CD4-positive, alpha-beta T cell (primary cell): ENCODE measurements at places on chromosomes 16 and 17.

GRCh38 chr16:65181071-65181561 is 59.3 kb upstream of the CDH11 start:
- no peak for DNase-seq

DNA sequence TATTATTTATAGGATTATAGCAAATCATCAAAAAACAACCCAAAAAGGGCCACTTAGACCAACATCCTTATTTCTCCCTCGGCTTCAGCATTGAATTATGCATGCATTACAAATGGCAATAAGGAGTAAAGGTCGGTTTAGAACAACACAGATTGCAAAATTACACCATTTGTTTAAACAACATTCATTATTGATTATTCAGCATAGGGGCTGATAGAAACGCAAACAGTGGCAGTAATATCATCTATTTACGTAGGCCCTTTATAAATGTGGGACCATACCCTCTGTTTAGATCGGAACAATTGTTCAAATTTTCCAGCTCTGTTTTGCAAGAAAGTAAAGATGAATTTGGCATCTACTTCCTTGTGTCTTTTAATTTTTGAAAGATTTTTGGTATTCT is 153.3 kb downstream of the WWOX start:
- no peak for DNase-seq

GRCh38 chr17:77930780-77931768 is 27.4 kb upstream of the TNRC6C start:
- DNase-seq: no peak

DNA sequence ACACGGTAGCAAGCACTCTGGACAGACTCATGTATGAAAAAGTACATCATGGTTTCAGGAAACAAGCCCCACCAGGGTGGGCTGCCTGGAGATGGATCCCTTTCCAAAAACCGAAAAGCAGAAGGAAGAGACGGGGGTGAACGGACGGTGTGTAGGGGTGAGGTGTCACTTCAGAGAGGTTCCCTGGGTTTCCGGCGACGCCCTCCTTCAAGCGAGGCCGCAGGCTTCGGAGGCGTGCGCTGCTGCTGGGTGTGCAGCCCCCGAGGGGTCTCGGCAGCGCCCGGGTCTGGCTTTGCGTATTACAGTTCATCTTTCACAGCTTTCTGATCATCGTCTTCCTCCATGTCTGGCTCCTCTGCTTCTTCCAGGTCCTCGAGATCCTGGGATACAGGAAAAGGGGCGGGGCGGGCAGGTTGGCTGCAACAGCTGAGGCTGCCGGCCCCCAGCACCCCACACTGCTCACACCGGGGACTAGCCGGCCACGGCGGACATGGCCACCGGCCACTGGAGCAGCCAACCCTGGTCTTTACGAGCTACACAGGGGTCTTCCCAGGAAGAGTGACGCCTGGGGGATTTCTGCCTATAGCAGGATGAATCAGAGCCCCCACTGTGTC is 9.0 kb upstream of the PPP1R27 start:
- no peak for DNase-seq

- no peak for DNase-seq
These were observed 26.9 kb downstream of the USP43 start for GRCh38 chr17:9672266-9672665.

DNA sequence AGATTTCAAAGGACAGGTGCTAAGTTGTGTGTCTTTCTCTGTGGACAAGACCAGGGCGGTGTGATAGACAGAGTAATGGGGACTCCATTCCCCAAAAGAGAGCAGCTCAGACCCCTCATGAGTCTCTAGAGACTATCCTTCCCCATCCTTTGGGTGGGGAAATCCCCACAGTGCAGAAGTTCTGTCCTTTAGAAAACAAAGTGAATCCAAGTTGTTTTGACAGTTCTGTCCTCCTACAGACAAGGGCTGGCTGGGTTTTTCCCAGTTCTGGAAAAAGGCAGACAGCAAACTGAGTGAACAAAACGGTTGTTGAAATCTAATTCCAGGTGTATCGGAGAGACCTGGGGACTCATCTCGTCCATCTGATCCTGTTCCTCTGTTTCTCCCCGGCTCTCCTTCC is 11.0 kb upstream of the HAS3 start:
- DNase-seq: no peak

GRCh38 chr17:348012-348411 is 4.6 kb downstream of the RPH3AL start:
- DNase-seq: no peak

DNA sequence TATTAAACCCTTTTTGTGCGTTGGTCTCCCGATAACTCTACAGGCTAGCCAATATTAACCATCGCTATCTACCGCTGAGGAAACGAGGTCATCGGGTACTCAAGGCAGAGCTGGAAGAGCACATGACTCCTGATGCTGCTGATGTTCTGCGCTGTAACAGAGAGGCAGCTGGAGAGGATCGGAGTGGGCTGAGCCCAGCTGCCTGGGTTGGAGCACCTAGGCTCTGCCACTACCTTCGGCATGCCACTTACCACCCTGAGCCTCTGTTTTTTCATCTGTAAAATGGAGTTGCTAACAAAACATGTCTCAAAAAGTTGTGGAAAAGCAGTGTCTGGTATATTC is 432 bp upstream of the SLC46A1 start:
- no peak for DNase-seq

- DNase-seq: no peak
These were observed 19.5 kb upstream of the SPN start for GRCh38 chr16:29643596-29643995.

DNA sequence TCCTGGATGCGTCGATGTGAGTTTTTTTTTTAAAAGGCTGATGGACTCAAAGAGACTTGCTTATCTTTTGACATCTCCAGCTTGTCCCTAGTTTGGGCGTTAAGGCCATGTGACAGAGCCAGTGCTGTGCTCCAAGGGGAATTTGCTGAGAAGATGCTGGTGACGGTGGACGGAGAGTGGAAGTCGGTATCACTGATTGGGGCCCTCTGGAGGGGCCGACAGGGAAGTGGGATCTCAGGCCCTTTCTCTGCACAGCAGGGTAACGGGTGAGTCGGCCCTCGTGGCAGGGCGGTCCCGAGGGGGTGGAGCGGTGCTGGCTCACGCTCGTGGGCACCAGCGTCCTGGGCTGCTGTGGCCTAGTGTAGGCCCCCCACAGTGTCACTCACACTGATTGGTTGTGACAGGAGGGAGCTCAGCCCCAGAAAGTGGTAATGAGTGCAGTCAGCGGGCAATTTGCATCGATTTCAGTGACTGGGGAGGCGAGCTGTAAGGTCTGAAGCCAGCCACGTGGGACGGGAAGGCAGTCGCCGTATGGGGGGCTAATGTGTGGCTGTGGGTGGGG is 91.3 kb downstream of the TBC1D16 start:
- DNase-seq: no peak

GRCh38 chr16:49010396-49010795 is 271.2 kb downstream of the CBLN1 start:
- no peak for DNase-seq

DNA sequence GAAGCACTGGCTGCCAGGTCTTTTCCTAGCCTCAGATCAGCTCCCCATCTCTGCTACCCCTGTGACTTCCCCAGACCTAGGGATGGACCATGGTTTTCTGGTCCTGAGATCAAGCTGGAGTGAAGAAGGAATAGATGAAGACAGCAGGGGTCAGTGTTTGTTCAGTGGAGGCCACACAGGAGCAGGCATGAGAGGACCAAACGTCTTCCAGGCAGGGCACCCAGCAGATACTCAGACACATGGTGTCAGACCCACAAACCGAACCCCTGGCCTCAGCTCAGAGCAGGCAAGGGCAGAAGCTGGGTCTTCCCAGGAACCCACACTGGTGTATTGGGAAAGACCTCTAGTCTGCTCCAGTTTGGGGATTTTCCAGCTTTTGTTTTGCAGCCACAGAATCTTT is 189.7 kb downstream of the IRX5 start:
- no peak for DNase-seq

- no peak for DNase-seq
These were observed 417.1 kb downstream of the XYLT1 start for GRCh38 chr16:17053536-17054160.

DNA sequence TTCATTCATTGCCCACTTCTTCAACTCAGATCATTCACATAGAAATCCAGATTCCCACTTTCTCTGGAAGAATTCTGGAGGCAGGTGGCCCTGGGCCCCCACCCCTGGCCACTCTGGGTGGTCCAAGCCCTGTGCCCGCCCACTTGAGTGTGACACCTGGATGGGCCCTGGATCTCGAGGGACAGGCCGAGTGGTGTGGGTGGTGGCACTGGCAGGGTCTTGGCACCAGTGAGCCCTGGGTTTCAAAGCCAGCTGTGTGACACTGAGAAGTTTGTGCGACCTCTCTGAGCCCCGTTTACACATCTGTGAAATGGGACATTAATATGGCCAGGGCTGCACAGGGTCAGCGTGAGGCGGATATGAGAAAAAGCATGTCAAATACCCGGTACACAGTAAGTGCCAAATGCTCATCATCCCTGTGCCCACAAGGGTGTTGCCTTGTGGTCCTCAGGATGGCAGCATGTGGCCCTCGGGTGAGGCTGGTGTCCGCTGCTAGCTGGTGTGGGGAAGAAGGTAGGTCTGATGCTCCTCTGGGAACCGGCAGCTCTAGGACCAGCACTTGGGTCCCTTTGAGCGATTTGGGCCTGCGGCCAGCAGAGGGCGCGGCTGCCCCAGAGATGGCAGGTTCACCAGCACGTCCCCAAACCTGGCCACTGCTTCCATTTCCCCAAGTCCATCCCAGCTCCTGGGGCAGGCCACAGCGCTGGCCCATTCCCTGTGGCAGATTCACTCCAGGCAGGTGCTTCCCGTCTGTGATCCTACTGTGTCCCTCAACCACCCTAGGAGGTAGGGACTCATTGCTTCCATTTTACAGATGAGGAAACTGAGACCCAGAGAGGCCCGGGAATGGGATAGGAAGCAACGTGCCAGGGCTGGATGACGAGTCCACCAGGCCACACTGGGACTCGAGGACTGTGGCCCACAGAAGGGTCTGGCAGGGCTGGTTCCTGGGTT is 3.6 kb downstream of the OSGIN1 start:
- peak; percentile 52 for DNase-seq

DNA sequence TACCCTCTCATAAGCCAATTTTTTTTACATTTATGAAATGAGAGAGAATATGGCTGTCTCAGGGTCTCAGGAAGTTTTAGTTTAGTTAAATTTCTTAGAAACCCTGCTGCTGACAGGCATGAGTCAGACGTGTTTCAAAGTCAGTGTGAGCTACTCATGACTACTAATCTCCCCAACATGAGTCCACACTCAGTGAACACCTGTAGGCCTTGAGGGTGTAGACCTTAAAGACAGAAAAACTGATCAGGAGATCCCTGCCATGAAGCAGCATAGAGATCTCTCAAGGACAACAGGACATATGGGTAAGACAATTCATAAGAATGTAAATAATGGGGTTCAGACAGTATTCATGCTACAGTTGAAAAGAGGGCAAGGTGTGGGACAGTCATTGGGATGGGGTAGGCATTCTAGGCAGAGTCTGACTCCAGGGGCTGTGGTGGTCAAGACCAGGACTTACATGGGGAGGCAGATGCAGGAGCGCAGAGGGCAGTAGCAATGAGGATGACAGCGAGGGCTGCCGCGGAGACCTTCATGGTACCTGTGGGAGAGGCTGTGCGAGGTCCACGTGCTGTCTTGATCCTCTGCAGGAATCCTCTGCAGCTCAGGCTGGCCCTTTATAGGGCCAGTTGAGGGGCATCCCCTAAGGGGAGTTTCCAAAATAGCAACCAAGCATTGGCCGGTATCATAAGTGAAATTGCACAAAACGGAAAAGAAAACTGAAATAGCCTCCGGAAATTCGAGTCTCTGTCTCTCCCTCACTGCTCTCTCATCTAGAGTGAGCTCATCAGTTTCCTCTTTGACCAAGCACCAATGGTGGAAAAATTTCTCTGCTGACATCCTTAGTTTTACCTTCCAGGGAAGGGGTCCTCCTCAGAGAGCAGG is at the start of gene CCL5:
CCL5 (minus strand) TSS at position 588 of the 882 bp plus-strand sequence.
- DNase-seq: no peak

- peak; percentile 86 for DNase-seq
These were observed at the start of gene TSR1 for GRCh38 chr17:2336215-2336851. Gene TSR1 (minus strand): TSS chr17:2336457. CDS start chr17:2336427, 30 bp downstream.

DNA sequence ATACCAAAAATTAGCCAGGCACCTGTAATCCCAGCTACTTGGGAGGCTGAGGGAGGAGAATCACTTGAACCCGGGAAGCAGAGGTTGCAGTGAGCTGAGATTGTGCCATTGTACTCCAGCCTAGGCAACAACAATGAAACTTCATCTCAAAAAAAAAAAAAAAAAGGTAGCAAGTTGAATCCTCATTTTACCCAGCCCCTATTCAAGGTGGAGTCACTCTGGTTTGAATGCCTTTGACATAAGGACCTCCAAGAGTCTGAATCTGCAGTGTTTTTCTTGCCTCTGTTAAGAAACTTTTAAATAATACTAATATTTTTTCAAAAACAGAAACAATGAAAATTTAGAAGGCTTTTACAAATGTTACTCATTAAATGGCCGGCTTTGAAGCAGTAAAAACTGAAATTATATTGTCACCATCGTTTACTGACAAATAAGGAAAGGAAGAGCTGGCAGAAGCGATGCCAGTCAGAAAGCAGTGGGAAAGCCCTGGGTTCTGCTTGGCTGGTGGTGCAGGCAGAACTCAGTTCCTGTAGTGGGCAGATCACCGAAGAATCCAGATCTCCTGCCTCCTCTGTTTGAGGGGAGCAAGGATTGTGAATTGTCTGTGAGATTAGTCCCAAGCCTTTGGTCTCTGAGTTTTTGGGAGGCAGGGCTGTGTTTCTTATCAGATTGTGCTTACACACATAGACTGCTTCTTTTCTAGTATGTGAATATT is 99.7 kb upstream of the HAS3 start:
- no peak for DNase-seq

DNA sequence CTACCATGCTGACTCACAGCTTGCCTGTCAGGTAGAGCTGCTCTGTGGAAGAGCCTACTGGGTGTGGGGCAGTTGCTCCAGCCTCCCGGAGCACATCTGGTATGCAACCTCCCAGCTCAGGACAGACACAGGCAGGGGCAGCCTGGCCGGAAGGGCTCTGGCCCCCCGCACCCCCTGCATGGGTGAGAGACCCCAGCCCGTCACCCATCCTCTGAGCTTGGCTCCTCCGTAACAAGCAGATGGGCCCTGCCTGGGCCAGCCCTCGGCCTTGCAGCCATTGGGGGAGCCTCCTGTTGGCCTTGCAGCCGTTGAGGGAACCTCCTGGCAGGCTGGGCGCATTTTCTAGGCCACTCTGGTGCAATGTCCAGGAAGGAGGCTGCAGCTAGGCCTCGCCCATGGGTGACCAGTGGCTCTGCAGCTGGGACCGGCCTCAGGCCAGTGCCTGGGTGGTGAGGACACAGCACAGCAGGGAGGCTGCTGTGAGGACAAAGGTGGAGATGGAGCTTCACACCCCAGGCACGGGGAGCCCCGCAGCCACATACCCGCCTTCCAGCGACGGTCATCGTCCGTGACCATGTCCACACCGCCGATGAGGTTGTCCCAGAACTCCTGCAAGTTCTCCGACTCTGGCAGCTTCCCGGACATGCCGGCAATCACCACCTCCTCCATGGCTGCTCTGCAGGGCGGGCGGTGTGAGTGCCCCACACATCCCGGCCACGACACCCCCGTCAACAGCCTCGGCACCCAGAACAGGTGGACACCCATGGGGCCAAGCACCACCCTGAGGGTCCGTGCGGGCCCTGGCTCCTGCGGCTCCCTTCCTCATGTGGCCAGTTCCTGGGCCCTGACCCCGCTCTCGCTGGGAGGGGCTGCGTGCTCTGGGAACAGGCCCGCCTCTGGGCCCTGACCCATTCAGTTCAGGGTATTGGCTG is 2.0 kb downstream of the FASN start:
- DNase-seq: no peak

- no peak for DNase-seq
These were observed 290.6 kb downstream of the BCAS3 start for GRCh38 chr17:60968266-60968665.
